ENCODE measurements at places on chromosomes 6 and 20.

GRCh38 chr6:149217466-149217888, 100.0 kb upstream of the TAB2 start:
- no peak for DNase-seq

- no peak for DNase-seq
Observed at GRCh38 chr6:80622641-80623040, 516.2 kb downstream of the BCKDHB start.

GRCh38 chr6:42979523-42980177, 669 bp upstream of the PEX6 start:
- DNase-seq = no peak

GRCh38 chr6:148195511-148195910, 147.1 kb upstream of the SASH1 start:
- DNase-seq = no peak

GRCh38 chr6:16277101-16277981, 39.0 kb downstream of the GMPR start:
- no peak for DNase-seq

DNA sequence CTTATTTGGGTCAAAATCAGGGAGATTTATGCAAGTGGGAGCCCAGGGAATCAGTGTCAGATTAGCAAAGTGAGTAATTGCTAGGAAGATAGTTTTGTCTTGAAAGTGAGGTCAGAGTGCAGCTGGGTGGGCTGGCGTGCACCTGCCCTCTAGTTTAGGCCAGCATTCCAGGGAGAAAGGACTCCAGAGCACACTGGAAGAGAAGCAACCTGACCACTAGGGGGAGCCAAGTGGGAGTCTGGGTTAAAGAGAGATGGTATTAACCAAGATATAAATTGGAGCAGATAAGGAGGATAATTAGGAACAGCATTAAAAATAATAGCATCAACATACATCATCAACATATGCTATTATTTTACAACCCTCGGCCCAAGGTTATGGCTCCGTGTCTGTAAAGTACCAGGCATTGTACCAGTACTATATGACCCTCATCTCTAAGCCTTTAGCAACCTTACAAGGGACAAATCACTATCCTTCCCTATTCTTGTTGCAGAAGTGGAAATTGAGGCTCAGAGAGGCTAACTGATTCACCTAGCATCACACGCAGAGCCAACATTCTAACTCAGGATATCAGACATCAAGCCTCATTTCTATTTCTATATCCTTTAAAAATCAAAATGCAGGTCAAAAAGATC, 57.8 kb downstream of the SLC2A10 start:
- DNase-seq = no peak
